A172 (cell line): ENCODE measurements at places on chromosomes 7 and 10. TPM values are rescaled to one million over a fixed set of nuclear protein-coding genes. Genes with fewer than 3 reads are reported as not detected.

GRCh38 chr7:111409714-111410422, 152.4 kb downstream of the IMMP2L start:
- DNase-seq = no peak

- DNase-seq = peak; percentile 83
These were observed 75.4 kb downstream of the ANK3 start for GRCh38 chr10:60314069-60314940.

GRCh38 chr7:133452577-133452976, 199.7 kb downstream of the EXOC4 start:
- DNase-seq = no peak

DNA sequence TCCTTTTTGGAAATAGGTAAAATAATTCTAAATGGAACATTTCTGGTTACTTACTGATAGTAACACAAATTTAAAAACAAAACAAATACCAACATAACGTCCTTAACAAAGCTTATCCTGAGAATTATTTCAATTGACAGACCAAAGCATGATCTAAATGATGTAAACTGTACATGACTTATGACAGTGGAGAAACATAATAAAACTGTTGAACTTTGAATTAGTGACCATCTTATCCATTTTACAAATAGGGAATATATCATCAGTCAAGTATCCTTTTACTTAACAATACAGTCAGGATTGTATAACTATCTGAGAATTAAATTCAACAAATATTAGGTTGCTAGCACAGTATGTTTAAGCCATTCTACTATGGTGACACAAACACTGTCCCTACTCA, 2.4 kb downstream of the IPMK start:
- DNase-seq = no peak

- no peak for DNase-seq
These were observed 16.1 kb upstream of the ABCC2 start for GRCh38 chr10:99766302-99766681.

DNA sequence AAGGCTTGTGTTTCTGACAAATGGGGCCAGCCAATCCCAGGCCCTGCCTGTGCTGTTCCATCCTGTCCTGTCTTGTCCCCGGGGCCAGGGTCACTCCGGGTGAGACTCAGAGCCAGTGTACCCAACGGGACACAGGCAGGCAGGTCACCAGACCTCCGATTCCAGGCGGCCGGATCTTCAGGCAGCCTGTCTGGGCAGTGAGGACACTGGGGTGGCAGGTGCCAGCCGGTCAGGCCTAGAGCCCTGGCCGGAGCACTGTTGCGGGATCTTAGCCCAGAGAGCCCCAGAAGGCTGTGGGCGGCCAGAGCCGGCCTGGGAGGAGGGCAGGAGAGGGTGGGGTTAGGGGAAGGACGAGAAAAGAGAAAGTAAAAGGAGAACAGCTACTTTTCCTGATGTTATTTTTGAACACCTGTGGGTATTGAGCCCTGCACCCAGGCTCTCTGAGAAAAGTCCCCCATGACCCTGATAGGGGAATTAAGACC, 134.3 kb upstream of the TNRC18 start:
- DNase-seq = peak; percentile 59

DNA sequence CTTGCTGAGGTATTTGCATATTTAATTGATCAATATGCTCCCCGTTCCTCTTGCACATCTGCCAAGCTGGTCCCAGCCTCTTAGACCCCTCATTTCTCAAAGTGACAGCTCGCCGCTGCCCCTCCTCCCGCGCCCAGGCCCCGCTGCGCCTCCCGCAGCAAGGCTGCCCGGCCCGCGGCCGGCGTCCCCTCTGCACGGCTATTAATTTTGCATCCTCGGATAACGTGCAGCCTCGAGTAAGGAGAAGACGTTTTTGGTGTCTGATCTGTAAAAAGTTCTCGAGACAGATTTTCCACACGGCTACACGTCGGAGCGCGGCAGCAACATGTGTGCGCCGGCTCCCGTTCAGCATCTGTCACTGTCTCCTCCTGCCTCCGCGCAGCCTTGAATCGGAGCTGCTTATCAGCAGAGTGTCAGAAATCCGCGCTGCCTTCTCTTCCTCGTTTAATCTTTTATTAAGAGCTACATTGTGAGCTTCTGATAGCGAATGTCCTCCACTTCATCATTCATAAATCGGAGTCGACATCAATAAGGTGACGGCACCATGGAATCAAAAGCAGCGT, 65.3 kb downstream of the EBF3 start:
- no peak for DNase-seq

- DNase-seq = peak; percentile 65
These were observed 3.8 kb upstream of the ADAMTS14 start for GRCh38 chr10:70668454-70668970.

DNA sequence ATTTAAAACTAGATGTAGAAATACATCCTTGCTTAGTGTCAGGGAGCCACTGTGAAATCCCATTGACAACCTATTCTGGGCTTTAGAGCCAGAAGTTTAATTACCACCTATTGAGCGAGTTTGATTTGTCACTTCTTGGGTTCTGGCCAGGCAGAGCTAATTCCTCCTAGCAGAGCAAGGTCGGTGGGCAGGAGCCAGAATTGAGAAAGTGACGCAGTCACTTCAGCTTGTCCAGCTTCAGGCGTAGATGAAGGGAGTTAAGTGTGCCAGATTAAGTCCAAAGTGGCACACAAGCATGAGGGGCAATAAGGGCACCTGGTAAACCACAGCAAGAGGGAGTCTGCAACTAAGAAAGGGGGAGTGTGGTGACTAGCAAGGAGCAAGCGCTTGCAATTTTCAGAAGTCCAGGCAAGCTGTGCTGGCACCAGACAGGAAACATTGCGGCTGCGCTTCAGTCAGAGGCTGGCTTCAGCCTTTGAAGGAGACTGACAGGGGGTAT, 119.4 kb downstream of the ST7 start:
- DNase-seq = peak; percentile 50

- DNase-seq = peak; percentile 49
These were observed 298.7 kb upstream of the LRRTM3 start for GRCh38 chr10:66627156-66627555.

DNA sequence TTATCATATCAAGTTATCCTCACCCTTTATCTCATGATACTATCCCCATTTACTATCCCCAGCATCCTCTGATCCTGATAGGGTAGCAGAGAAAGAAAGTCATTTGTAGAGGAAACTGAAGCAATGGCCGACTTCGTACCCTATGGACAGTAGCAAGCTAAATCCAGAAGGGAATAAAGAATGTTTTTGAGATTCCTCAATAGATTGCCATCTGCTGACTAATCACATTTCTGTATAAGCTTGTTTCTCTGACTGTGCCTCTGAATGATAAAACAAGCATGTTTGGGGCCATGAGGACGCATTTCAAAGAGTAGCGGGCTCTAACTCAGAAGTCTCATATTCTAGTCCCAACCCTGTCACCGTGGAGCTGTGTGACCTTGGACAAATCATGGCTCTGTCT, 13.2 kb upstream of the FAM107B start:
- no peak for DNase-seq

DNA sequence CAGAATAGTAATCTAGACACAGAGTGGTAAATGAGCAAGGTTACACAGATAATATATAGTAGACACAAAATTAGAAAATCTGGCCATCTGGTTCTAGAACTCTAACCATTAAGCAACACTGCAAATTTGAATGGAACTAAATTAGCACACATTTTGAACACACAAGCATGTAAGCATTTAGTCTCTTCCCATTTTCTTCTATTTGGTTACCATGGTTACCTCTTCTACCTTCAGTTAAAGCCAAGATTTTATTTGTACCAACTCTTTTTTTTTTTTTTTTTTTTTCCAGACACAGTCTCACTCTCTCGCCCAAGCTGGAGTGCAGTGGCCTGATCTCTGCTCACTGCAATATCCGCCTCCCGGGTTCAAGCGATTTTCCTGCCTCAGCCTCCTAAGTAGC, 790.5 kb downstream of the MAGI2 start:
- no peak for DNase-seq

- peak; percentile 79 for DNase-seq
These were observed 433.6 kb upstream of the GALNT17 start for GRCh38 chr7:70698219-70698832.

- peak; percentile 49 for DNase-seq
These were observed 1196.9 kb downstream of the SORCS3 start for GRCh38 chr10:105837951-105838350.

- no peak for DNase-seq
These were observed 330.0 kb upstream of the C7orf33 start for GRCh38 chr7:148260599-148260998.

DNA sequence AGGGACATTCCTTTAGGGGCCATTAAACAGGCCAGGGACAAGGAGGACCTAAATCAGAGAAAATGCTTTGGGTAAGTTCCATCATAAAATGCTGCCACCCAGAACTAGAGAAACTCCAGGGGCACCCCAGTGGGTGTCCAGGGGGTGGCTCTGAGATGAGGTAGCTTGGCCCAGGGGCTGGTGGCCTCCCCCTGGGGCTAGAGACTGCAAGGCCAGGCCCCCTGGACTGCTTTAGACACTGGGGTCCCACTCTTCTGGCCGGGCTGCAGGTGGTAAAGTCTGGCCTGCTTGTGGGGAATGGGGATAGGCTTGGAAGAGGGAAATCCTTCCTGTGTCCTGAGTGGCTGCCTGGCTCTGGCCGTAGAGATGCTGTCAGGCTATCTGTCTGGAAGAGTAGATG, 169.6 kb upstream of the PODXL start:
- DNase-seq = no peak

DNA sequence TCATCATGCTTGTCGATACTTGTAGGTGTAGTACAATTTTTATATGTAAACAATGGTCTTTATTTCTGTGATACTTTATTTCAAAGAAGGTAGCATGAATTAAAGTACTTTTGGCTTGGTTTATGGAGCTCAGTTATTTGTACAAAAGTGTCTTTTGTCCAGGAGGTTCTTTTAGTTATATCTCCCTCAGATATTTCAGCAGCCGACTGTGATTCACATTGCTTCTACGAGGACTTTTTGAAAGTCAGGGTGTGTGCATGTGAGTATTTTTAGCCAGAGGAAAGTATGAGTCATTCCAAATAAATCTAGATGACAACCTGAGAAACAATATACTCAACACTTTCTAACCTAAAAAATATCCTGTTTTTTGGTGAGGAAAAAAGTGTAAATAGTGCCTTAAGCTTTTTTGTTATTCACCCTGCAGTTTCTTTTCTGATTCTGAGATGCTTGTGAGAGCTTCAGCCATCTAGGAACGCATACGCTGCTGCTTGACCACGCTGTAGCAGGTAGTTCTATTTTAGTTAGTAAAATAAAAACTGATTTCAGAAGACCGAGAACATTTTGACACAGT, 595 bp upstream of the SUN1 start:
- peak; percentile 93 for DNase-seq

DNA sequence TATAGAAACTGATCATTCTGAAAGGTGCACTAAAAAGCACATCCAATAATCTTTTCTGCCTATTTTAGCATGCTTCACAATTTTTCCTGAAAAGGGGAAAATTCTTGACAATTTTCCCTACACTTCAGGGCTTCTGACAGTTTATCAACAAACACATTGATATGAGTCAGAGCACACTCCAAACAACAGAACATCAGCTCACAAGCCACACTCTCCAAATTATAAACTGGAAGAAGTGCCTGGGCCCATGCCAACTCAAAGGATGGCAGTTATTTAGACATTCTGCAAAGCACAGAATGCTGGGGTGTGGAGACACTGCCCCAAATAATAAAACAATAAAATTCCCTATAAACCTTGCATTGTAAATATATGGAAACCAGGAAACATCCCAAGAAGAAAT, 90.8 kb downstream of the ELAPOR2 start:
- no peak for DNase-seq

GRCh38 chr7:106371629-106372028, 86.8 kb upstream of the NAMPT start:
- DNase-seq = no peak

DNA sequence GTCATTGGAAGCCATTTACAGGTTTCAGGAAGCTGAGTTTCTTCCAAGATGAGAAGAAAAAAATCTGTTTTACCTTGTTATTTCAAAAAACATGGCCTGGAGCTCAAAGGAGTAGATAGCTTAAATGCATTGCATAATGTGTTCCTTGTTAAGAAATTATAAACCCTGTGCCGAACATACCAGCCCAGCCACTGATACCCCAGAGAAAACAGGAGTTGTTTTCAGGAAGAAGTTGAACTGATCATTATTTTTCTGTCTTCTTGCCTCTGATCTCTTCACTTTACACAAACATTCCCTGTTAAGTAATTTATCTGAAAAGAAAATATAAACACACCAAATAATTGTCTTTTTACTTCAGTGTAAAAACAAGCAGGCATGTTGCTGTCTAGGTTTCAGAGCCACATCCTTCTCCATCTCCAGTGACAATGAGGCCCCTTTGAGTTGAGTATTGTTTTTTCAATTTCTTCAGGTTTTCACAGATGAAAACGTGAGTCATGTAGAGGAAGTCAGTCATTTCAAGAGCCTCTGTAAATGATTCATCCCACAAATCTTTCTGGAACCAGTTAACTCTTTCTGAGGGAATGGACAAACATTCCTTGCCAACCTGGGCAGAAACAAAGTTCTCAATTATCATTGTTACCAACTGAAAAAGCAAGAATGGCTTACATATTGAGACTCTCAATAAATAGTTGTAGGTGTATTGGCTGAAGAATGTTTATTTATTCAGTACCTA, 244.2 kb downstream of the IPMK start:
- peak; percentile 92 for DNase-seq

Gene ANAPC16
- 69.5 and 78.1 TPM in 2 replicates for total RNA-seq

Gene SPDYE18
- not detected in 2 replicates for total RNA-seq

Gene FXYD4
- not detected in 2 replicates for total RNA-seq

Gene FOXP2
- 0.12 and 0.14 TPM in 2 replicates for total RNA-seq

Gene CYREN
- total RNA-seq = 42.3 and 60.4 TPM in 2 replicates

Gene OR13A1
- total RNA-seq = not detected in 2 replicates

Gene VPS26A
- 46.3 and 46.6 TPM in 2 replicates for total RNA-seq

Gene AQP1
- 25.1 and 25.9 TPM in 2 replicates for total RNA-seq

Gene APBB1IP
- total RNA-seq = not detected in 2 replicates

Gene ACSL5
- 0.91 and 0.96 TPM in 2 replicates for total RNA-seq

Gene NME8
- not detected in 2 replicates for total RNA-seq
